CD4-positive, CD25-positive, alpha-beta regulatory T cell (primary cell): ENCODE measurements at places on chromosomes 4 and X. TPM values are rescaled to one million over a fixed set of nuclear protein-coding genes. Genes with fewer than 3 reads are reported as not detected.

DNA sequence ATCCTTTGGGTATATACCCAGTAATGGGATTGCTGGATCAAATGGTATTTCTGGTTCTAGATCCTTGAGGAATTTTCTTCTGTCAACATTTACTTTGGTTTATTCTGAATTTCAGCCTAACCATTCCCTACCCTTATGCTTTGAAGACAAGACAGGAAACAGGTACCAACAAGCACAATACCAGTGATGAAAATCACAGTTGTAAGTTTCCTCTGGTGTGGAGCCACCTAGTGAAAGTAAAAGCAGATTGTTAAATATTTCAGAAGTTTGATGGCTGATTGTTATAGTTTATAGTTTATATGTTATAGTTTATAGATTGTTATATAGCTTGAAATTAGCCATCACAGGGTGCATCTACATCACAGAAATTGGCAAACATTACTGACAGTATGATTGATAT is 104.5 kb upstream of the AGA start:
- no peaks in the 10 kb centered on the region for H3K4me1 ChIP-seq
- H3K27ac ChIP-seq = no peak overlapping the region
- no peaks in the 10 kb centered on the region for H3K36me3 ChIP-seq
- no peak overlapping the region for H3K4me3 ChIP-seq
- H3K27me3 ChIP-seq = no peaks in the 10 kb centered on the region

Gene FAT1
- not detected for total RNA-seq

DNA sequence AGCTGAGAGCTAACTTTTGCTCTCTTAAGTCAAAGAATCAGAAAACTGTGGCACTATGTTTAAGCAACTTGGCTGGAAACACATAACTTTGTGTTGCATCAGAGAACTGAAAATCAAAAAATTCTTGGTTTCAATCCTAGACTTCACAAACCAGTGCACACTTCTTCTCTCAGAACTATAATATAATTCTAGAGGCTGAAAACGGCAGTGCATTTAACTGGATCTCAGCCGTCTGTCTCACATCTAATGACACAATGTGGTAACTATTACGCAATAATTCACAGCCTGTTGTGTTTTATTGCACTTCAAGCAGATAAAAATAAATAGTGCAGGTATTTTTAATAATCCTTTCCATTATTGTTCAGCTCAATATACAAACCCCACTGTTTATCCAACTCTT is 260.6 kb upstream of the DIAPH2 start:
- no peaks in the 10 kb centered on the region for H3K36me3 ChIP-seq
- no peak overlapping the region for H3K4me3 ChIP-seq
- H3K27me3 ChIP-seq = no peaks in the 10 kb centered on the region
- DNase-seq = no peak

- no peaks in the 10 kb centered on the region for H3K4me1 ChIP-seq
- no peaks in the 10 kb centered on the region for H3K27me3 ChIP-seq
- H3K36me3 ChIP-seq = no peaks in the 10 kb centered on the region
- H3K27ac ChIP-seq = no peak overlapping the region
These were observed 1.9 kb downstream of the GASK1B start for GRCh38 chr4:158170691-158171561.

DNA sequence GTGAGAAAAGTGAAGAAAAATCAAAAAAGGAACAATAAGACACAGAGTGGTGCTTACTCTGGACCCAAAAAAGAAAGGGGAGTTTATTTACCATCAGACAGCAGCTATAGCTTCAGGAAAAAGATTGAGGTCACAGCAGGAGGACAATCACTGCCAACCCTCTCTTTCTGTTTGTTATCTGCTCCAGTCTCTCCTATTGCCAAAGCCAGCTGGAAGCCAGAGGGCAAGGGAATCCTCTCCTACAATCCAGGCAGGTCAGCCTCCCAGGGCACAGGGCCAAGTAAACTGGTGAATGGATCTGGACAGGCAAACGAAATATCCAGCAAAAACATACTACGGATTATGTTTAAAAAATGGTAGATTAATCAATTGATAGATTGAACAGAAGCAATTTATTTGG is 306.9 kb upstream of the SLIT2 start:
- H3K4me1 ChIP-seq = no peaks in the 10 kb centered on the region
- no peaks in the 10 kb centered on the region for H3K27me3 ChIP-seq
- no peaks in the 10 kb centered on the region for H3K36me3 ChIP-seq
- no peak overlapping the region for H3K27ac ChIP-seq
- DNase-seq = no peak

GRCh38 chr4:42489095-42489494 is 91.8 kb downstream of the SHISA3 start:
- no peak overlapping the region for H3K4me3 ChIP-seq
- H3K27me3 ChIP-seq = no peaks in the 10 kb centered on the region
- H3K36me3 ChIP-seq = peaks cover 9% of the 10 kb centered on the region
- no peaks in the 10 kb centered on the region for H3K4me1 ChIP-seq
- no peak for DNase-seq
- no peak overlapping the region for H3K27ac ChIP-seq

GRCh38 chr4:44861756-44862155 is 135.4 kb upstream of the GNPDA2 start:
- H3K27ac ChIP-seq = no peak overlapping the region
- H3K4me3 ChIP-seq = no peak overlapping the region
- no peaks in the 10 kb centered on the region for H3K27me3 ChIP-seq
- no peaks in the 10 kb centered on the region for H3K4me1 ChIP-seq
- DNase-seq = no peak
- no peaks in the 10 kb centered on the region for H3K36me3 ChIP-seq

- no peak overlapping the region for H3K27ac ChIP-seq
- H3K27me3 ChIP-seq = no peaks in the 10 kb centered on the region
- no peak for DNase-seq
These were observed 290.0 kb upstream of the DIAPH2 start for GRCh38 chrX:96394598-96394997.

GRCh38 chr4:21992330-21992729 is 43.8 kb upstream of the KCNIP4 start:
- H3K27me3 ChIP-seq = no peaks in the 10 kb centered on the region
- DNase-seq = no peak
- H3K27ac ChIP-seq = no peak overlapping the region
- H3K4me1 ChIP-seq = no peaks in the 10 kb centered on the region

GRCh38 chr4:42398171-42398870 is 1.0 kb downstream of the SHISA3 start:
- no peaks in the 10 kb centered on the region for H3K36me3 ChIP-seq
- H3K4me1 ChIP-seq = peaks cover 24% of the 10 kb centered on the region
- no peak for DNase-seq
- no peak overlapping the region for H3K27ac ChIP-seq
- no peak overlapping the region for H3K4me3 ChIP-seq
- peaks cover 40% of the 10 kb centered on the region for H3K27me3 ChIP-seq

DNA sequence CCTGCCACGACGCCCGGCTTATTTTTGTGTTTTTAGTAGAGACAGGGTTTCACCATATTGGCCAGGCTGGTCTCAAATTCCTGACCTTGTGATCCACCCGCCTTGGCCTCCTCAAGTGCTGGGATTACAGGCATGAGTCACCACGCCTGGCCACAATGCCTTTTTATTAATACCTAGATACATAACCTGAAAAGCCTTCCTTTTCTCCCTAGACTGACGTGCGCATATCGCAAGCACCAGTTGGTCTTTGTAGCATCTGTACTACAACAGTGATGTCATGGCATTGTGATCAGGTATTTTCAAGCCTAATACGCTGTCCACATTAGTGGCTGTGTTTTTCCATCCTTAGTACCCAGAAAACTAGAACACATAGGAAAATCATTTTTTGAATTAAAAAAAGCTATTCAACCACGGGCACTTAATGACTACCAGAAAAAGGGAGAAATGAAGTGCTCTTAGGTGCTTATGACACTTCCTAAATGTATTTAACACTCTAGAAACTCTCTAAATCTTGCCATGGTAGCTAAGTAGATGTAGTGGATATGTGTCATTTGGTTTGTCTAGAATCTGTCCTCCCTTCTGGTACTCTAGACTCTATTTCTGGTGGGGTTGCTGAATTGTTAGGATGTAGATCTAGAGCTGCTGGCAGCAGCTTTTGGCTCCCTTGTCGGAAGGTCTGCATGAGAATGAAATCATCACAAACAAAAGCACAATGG is 707.8 kb downstream of the STIM2 start:
- DNase-seq = no peak
- H3K36me3 ChIP-seq = no peaks in the 10 kb centered on the region
- H3K27me3 ChIP-seq = no peaks in the 10 kb centered on the region
- no peak overlapping the region for H3K27ac ChIP-seq

DNA sequence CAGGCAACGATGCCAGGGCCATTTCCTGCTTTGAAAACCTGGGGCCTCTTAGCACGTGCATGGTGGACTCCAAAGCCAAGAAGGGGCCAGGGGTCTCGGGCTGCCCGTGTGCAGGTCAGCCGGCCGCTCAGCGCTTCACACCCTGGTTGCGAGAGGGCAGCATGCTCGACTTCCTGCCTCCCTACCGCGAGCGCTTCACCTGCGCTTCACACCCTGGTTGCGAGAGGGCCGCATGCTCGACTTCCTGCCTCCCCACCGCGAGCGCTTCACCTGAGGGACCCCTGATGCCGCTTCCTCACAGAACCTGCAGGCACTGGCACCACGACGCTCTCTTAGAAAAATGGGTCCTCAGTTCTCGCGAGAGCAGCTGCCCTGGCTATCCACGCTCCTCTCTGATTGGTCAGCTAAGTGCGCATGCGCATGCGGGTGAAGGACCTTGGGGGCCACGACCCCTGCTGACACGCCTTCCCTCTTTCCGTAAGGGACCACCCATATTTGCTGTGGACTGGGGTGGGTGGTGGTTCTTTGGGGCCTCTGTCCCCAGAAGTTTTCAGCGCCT is at the start of gene FAM9A:
Gene FAM9A, minus strand, starts transcription at position 343 of the 559 bp plus-strand sequence. CDS start 1,212 bp downstream, outside the sequence.
- no peak for DNase-seq
- no peaks in the 10 kb centered on the region for H3K36me3 ChIP-seq
- no peak within 1 kb of the TSS for H3K4me3 ChIP-seq
- no peak within 1 kb of the TSS for H3K27ac ChIP-seq
- no peaks in the 10 kb centered on the region for H3K4me1 ChIP-seq

GRCh38 chrX:15744181-15744867 is 6.3 kb downstream of the CA5B start:
- H3K27ac ChIP-seq = no peak overlapping the region
- H3K36me3 ChIP-seq = peaks cover 9% of the 10 kb centered on the region

GRCh38 chr4:19540859-19541540 is 710.7 kb upstream of the SLIT2 start:
- H3K4me3 ChIP-seq = no peak overlapping the region
- H3K27ac ChIP-seq = no peak overlapping the region
- no peaks in the 10 kb centered on the region for H3K4me1 ChIP-seq
- H3K36me3 ChIP-seq = no peaks in the 10 kb centered on the region
- no peak for DNase-seq
- no peaks in the 10 kb centered on the region for H3K27me3 ChIP-seq

- peaks cover 8% of the 10 kb centered on the region for H3K36me3 ChIP-seq
- H3K27ac ChIP-seq = no peak overlapping the region
- no peaks in the 10 kb centered on the region for H3K27me3 ChIP-seq
- H3K4me3 ChIP-seq = no peak overlapping the region
- H3K4me1 ChIP-seq = peaks cover 8% of the 10 kb centered on the region
These were observed 82.4 kb upstream of the HPRT1 start for GRCh38 chrX:134377537-134377936.

Gene TKTL2
- not detected for total RNA-seq

GRCh38 chr4:113070755-113071154 is 21.3 kb downstream of the ANK2 start:
- no peak overlapping the region for H3K4me3 ChIP-seq
- H3K27ac ChIP-seq = no peak overlapping the region
- DNase-seq = no peak
- no peaks in the 10 kb centered on the region for H3K4me1 ChIP-seq
- H3K36me3 ChIP-seq = no peaks in the 10 kb centered on the region

GRCh38 chr4:166335256-166335938 is 462.4 kb downstream of the TLL1 start:
- no peaks in the 10 kb centered on the region for H3K36me3 ChIP-seq
- no peak for DNase-seq
- no peak overlapping the region for H3K27ac ChIP-seq
- H3K4me1 ChIP-seq = no peaks in the 10 kb centered on the region

Gene EDNRA
- not detected for total RNA-seq

DNA sequence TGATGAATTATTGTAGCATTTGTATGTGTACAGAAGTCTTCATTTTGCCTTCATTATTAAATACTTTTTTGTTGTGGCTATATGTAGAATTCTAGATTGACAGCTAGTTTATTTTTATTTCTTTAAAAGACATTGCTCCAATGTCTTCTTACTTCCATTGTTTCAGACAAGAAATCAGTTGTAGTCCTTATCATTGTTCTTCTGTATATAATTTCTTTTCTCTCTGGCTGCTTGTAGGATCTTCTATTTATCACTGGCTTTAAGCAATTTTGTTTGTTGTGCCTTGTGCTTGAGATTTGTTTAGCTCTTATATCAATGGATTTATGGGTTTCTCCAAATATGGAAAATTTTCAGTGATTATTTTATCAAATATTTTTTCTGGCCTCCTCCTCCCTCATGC is 13.5 kb upstream of the GATB start:
- peaks cover 12% of the 10 kb centered on the region for H3K27me3 ChIP-seq
- no peak overlapping the region for H3K4me3 ChIP-seq
- H3K27ac ChIP-seq = no peak overlapping the region

Gene TIGD2
- total RNA-seq = 4.0 TPM

- DNase-seq = no peak
- no peaks in the 10 kb centered on the region for H3K36me3 ChIP-seq
- H3K4me3 ChIP-seq = no peak overlapping the region
- no peaks in the 10 kb centered on the region for H3K4me1 ChIP-seq
These were observed 631.7 kb upstream of the GRIA3 start for GRCh38 chrX:122552286-122552800.

GRCh38 chrX:8403988-8404387 is 60.6 kb upstream of the VCX3B start:
- no peak overlapping the region for H3K27ac ChIP-seq
- H3K36me3 ChIP-seq = no peaks in the 10 kb centered on the region
- H3K4me1 ChIP-seq = no peaks in the 10 kb centered on the region
- no peak overlapping the region for H3K4me3 ChIP-seq

DNA sequence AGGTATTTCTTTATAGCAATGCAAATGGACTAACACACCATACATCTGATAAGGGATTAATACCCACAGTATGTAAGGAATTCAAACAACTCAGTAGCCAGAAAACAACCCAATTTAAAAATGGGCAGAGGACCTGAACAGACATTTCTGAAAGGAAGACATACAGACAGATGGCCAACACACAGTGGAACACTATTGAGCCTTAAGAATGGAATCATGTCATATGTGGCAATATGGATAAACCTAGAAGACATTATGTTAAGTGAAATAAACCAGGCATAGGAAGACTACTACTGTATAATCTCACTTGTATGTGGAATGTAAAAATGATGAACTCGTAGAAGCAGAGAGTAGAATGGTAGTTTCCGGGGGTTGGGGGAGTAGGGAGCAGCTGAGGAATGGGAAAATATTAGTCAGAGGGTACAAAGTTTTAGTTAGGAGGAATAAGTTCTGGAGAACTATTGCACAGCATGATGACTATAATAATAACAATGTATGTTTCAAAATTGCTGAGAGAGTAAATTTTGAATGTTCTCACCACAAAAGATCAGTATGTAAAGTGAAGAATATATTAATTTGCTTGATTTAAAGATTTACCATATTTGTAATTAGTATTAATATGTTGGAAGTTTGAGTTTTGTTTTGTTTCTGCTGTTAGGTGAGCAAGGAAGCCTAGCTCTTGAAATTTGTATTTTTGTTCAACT is 25.2 kb downstream of the WDR44 start:
- H3K36me3 ChIP-seq = no peaks in the 10 kb centered on the region
- H3K27me3 ChIP-seq = no peaks in the 10 kb centered on the region
- no peak for DNase-seq
- no peaks in the 10 kb centered on the region for H3K4me1 ChIP-seq
- H3K4me3 ChIP-seq = no peak overlapping the region
- H3K27ac ChIP-seq = no peak overlapping the region
